ENCODE measurements at places on chromosomes 16 and 17.

- DNase-seq = no peak
Observed at GRCh38 chr16:5551909-5552308, 454.3 kb upstream of the EEF2KMT start.

DNA sequence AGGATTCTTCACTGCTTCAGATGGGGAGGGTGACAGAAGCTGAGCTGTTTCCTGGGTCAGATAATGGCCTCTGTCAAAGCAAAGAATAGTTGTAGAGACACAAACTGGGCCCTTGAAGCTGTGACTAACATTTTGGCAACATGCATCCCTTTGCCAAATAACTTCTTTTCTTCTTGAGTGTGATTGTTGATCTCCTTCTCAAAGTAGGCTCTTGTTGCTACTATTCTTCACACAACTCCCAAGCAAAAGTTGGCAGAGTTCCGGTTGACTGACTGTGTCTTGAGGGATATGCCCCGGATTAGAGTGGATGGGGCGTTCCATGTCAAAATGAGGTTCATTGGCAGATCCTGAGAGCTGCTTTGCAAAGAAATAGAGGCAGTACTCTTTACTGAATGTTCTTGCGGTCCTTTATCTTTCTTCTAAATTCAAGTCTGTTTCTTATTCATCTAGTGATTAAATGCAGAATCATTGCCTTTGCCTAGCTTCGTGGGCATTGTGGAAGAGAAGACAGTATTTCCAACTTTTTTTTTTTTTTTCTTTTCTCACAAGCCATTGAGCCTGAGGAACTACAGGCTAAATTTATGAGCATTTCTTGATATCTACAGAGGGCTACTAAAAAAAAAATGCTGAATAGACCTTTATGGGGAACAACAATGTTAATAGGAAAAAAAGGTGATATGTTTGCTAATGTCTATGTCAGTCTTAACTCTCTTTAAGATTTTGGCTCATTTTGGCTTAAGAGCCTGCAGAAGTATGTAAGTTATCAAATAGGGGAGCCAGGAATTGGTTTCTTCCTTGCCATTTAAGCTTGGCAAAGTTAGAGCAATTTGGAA is 5.8 kb downstream of the WIPF2 start:
- DNase-seq = no peak

DNA sequence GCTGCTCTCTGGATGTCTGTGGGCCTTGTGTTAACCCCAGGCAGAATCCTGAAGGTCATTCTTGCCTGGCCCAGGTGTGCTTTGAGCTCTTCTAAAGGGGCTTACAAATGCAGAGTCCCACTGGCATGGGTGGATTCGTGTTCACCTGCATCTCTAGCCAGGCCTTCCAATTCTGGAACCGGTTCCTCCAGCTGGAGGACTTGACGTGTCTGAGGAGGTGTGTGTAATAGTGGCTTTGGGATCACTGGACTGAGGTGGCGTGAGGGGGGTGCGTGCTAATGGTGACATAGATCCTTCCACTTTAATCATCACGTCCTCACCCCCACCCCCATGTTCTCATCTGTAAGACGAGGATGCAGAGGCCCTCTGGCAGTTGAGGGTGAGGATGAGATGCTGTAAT is 4.8 kb downstream of the GSE1 start:
- no peak for DNase-seq

DNA sequence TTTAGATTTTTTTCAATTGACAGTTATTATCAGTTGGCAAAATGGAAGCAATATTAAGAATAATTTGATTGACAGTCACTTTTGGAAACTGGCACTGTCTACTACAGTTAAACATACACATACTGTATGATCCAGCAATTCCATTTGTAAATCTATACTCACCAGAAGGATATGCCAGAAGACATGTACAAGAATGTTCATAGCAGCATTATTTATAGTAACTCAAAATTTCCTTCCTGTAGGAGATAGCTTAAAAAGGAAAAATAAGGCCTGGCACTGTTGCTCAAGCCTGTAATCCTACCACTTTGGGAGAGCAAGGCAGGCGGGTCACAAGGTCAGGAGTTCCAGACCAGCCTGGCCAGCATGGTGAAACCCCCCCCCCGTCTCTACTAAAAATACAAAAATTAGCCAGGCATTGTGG is 89.3 kb downstream of the VMP1 start:
- no peak for DNase-seq

DNA sequence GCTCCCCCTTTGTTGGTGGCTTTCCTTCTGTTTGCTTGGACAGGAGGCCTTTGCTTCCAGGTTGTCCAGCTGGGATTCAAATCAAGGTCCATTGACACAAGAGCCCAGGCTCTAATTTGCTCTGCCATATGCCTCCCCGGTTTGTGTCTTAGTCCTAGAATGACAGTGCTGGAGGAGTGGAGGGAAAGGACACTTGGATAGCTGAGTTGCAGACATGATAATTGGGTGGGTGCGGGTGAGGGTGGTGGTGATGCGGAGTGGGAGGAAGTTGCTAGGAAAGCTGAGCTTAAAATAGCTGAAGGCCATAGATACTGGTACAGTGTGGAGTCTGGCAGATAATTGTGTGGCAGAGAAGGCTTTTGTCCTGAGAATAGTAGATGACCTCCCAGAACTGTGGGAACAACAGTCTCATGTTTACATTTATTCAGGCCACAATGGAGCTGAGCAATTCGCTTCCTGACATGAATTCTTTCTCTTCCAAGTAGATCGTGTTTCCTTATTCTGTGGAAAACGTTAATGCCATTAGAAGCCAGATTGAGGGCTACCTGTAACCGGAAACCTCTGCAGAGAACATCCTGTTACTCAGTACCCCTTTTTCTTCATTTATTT is 23.8 kb downstream of the SEC14L1 start:
- DNase-seq = no peak

DNA sequence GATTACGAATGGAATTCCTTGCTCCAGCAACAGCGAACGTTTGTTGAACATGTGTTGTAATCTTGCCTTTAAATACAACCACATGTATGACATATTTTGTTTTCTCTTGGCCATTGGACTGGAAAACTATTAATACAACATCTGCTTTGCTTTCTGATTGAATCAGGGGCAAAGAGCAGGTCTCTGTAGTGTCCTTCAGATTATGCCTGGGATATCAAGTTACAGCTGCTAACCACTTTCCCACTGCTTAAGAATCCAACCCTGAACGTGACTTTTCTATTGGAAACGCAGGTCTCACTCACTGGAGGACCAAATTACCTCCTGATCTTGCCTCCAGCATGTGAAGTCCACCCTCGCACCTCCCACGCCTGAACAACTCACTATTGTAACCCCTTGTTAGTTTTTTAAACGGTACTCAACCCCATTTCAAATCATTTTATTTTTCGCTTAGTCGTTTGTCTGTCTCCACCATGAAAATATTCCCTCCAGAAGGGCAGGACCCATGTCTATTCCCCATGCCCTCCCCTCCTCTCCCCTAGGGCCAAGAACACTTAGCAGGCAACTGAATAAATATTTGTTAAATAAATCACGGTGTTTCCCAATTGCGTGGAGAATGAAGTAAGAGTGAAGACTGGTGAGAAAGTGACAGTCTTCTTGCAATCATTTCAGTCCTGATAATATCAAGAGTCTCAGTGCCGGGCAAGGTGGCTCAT is 57.4 kb upstream of the MRTFB start:
- DNase-seq = no peak

All from stimulated activated CD4-positive, alpha-beta T cell treated with anti-CD3 and anti-CD28 coated beads, Interleukin-1b, Interleukin-23, amount 100 ng/mL, for 4 hours (primary cell).